Head of caudate nucleus (tissue), 42 donors: ENCODE measurements at places on chromosomes 11 and 22.

DNA sequence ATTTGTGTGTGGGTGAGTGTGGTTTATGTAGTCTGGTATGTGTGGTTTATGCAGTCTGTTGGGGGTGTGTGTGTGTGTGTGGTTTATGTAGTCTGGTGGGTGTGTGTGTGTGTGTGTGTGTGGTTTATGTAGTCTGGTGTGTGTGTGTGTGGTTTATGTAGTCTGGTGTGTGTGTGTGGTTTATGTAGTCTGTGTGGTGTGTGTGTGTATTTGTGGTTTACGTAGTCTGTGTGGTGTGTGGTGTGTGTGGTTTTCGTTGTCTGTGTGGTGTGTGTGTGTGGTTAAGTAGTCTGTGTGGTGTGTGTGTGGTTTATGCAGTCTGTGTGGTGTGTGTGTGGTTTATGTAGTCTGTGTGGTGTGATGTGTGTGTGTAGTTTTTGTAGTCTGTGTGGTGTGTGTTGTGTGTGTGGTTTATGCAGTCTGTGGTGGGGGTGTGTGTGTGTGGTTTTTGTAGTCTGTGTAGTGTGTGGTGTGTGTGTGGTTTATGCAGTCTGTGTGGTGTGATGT lies 26.2 kb upstream of the PARVG start:
- DNase-seq: no peak

GRCh38 chr22:33350491-33350890 lies 292.3 kb upstream of the SYN3 start:
- no peak for DNase-seq

GRCh38 chr11:6735306-6735705 lies 36.5 kb downstream of the OR2AG2 start:
- DNase-seq: no peak

GRCh38 chr11:133697161-133697560 lies 148.2 kb downstream of the SPATA19 start:
- DNase-seq: no peak

DNA sequence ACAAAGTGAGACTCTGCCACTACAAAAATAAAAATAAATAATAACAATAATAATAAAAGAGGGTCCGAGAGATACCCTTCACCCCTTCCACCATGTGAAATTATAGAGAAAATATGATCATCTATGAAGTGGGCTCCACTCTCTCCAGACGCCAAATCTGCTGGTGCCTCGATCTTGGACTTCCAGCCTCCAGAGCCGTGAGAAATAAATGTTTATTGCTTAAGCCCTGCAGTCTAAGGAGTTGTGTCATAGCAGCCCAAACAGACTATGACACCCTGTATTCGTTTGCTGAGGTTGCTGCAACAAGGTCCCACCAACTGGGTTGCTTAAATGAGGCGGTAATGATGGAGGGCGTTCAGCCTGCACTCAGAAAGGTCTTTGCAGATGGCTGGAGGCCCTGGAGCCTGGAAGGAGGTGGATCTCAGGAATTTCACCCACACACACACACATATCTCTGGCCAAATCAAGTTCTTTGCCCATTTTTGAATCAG lies 7.6 kb upstream of the SEPTIN5 start:
- DNase-seq: no peak

GRCh38 chr22:43127166-43127908 lies 15.9 kb downstream of the MCAT start:
- DNase-seq: no peak

DNA sequence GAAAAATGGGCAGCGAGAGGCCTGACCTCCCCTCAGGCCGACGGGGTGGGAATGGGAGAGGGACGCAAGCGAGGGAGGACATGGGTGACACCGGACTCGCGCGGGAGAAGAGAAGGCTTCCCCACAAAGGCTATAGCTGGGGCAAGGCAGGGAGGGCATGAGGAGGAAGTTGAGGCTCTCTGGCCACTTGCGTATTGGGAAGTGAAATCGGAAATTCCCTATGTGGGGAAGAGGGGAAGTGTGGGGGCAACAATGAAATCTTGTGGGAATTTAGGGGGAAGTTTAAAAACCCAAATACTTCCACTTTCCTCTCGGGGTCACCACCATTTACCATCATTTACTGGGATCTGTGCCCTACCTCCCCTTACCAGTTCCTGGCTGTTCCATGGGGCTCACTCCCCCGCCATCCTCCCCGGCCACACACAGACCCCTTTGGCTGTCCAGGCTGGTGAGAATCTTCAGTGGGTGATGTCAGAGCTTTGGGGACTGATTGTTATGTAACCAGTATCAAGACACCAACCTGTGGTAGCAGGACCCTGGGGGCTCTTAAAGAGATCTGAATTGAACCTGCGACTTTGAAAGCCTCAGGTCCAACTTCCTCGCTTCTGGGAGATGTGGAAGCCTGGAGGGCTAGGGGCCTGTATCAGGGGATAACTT lies 951 bp upstream of the EHD1 start:
- DNase-seq: peak; percentile 36

- DNase-seq: no peak
Measured at GRCh38 chr11:56172256-56172830, 4.1 kb upstream of the OR5J2 start.

DNA sequence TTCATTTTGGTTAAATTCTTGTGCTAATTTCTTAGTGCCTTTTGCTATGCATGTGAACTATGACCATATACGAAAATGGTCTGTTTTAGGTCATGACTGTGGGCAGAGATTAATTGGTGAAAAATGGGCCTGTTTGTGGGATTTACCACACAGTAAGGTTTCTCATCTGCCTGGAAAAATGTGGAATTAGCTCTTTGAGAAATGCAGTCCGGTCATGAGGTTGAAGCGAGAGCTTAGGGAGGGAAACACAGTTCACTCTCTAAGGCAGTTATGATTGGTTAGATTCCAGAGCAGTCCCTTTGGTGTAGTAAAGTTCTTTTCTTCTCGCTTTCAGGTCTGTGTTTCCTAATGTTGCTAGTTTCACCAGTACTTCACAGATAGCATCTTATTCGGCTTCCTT lies 1.2 kb upstream of the PDE3B start:
- no peak for DNase-seq

DNA sequence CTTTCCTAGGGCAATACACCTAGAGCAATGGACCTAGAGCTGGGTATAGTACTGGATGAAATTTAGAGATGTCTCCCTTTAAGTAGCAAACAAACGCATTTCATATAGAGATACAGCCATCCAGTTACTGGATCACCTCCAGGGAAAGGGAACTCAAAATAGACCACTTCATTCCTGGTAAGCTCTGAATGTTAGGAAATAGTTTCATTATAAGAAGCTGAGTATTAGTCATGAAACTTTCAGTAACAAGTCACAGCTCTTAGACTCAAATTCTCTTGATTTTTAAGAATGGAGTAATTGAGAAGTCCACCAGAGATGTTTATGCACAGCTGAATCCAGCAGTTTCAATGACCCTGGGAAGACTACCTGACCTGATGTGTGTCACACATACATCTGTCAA lies 221.9 kb downstream of the FAM76B start:
- no peak for DNase-seq

- DNase-seq: no peak
Measured at GRCh38 chr11:126165757-126166156, 45.7 kb downstream of the RPUSD4 start.

GRCh38 chr11:17839450-17839849 lies 104.9 kb downstream of the KCNC1 start:
- DNase-seq: no peak

DNA sequence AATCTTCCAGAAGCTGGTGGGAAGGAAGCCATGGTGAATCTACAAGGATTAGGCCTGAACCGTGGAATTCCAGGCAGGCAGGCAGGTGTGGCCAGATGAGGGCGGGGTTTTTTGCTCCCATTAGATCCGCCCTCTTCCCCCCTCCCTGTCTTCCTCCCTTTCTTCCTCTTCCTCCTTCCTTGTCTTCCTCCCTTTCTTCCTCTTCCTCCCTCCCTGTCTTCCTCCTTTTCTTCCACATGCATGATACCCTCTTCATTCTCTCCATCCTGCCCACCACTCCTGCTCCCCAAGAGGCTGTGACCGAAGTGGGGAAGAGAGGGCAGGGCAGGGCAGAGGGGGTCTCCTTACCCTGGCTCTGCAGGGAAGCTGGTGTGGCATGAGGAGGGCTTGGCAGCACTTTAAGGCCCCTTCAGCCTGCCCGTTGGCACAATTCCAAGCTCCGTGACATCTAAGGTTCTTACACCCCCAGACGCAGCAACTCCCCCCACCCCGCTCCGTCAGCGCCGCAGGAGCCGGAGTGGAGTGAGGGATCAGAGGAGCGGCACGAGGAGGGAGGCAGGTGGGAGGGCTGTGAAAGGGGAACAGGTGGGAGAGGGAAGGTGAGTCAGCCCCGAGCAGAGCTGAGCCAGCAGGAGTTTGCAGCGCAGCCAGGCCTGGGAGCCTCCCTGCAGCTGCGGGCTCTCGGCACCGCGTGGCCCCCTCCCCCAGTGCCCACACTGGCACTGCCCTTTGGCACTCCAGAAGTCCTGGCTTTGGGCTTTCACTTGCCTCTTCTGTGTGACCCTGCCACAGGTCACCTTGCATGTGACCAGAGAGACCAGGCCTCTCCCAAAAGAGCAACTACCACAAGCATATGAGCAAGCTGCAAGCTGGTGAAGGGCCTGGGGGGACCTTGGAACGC lies 32.1 kb downstream of the KCNJ4 start:
- peak; percentile 64 for DNase-seq

- no peak for DNase-seq
Measured at GRCh38 chr11:117912497-117912896, 16.7 kb downstream of the TMPRSS13 start.

GRCh38 chr11:128302425-128303186 lies 284.8 kb downstream of the ETS1 start:
- DNase-seq: no peak

DNA sequence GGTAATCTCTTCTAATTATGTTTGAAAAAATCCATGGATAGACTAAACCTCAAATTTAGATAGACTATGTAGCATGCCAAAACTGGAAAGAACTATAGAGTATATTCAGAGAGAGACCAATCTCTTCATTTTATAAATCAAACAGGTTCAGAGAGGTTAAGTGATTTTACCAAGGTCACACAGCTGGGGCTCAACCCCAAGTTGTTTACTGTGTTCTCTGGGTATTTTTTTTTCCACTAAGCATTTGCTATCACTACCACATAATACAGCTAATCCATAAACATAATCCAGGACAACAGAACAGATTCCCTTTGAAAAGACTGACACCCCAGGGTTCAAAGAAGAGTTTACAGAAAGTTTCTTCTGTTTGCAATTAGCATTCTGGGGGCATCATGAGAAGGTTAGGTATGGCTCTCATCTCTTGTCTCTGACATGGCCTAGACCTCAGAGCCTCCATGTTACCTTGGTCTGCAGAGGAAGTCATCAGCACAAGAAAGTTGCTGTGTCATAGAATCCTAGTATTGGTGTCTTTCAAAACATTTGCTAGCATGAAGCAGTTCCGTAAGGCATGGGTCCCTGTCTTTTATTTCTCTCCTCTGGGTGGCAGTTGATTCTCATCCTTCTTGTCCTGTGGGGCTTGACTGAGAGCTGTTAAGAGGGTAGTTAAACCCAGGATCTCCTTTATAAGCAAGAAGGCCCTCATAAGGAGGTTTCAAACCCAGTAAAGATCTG lies 94.5 kb upstream of the HSD17B12 start:
- DNase-seq: no peak

DNA sequence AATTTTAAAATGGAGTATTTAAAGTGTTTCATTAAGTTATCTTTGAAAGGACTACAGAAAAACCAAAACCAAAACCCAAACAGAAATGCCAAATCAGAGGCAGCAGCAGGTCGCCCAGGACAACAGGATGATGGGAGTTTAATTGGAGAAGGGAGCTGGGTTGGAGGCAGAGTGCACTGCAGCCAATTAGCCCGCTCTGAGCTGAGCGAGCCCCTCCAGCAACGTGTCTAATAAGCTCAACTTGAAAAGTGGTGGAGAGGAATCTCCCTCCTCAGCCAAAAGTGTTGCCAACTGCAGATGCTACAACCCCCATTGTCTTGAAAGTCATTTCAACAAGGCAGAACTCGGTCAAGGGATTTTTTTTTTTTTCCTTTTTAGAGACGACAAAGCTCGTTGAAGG lies 323.9 kb downstream of the CADM1 start:
- no peak for DNase-seq

- no peak for DNase-seq
Measured at GRCh38 chr11:95994329-95994728, 70.4 kb upstream of the MTMR2 start.

DNA sequence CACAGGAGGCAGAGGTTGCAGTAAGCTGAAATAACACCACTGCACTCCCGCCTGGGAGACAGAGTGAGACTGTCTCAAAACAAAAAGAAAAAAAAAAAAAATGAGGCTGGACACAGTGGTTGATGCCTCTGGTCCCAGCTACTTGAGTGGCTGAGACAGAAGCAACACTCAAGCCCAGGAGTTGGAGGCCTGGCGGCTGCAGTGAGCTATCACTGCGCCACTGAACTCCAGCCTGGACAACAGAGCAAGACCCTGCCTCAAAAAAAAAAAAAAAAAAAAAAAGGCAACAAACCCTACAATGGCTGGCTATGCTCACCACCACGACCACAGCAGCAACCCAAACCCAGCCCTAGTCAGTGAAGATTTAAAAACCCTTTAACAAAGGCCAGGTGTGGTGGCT lies 8.2 kb downstream of the NAP1L4 start:
- DNase-seq: no peak

GRCh38 chr22:49995041-49995360 lies 17.6 kb downstream of the IL17REL start:
- no peak for DNase-seq

DNA sequence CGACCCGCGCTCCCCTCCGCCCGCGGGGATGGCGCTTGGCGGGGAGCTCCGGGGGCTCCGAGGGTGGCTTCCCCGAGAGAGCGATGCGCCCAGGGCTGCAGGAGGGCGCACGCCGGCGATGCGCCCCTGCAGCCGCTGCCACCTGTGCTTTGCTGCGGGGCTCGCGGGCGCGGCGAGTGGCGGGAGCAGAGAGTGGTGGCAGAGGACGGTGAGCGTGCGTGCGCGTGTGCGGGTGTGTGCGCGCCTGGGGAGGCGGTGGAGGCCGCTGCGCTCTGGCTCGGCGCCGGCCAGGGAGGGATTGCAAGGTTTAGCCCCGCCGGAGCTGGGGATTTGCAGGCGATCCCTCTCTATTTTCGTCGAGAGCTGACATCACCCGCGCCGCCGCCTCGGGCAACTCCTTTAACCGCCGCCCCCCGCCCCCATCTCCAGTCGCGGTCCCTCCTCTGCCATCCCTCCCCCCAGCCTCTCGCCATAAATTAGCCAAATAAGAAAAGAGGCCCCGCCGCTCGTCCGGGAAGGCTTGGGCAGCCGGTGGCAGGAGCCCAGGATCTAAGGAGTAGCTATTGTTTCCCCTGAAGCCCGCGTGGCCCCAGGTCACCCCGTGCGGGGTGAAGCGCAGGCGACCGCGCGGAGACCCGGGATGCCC lies at the start of gene SLC1A2:
Gene SLC1A2 (minus strand): TSS at position 375 of the 646 bp plus-strand sequence. CDS start 592 bp downstream, outside the sequence.
- DNase-seq: peak; percentile 57

DNA sequence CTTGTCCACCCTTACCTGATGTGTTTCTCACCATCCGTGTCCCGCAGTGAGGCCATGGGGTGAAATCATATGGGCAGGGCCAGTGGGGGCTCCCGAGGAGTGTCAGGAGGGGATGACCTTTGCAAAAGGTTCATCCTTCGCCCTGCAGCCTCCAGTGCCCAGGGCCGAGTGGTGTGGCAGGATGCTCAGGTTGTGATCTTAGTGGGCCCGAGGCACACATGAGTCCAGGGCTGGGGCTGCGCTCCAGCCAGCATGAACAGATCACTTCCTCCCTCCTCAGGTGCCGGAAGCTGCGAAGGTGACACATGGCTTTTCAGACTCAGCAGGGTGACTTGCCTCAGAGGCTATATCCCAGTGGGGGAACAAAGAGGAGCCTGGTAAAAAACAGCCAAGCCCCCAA lies 2.8 kb upstream of the FKBP2 start:
- DNase-seq: no peak
